Effector memory CD4-positive, alpha-beta T cell (primary cell): ENCODE measurements at places on chromosomes 7 and 10.

DNA sequence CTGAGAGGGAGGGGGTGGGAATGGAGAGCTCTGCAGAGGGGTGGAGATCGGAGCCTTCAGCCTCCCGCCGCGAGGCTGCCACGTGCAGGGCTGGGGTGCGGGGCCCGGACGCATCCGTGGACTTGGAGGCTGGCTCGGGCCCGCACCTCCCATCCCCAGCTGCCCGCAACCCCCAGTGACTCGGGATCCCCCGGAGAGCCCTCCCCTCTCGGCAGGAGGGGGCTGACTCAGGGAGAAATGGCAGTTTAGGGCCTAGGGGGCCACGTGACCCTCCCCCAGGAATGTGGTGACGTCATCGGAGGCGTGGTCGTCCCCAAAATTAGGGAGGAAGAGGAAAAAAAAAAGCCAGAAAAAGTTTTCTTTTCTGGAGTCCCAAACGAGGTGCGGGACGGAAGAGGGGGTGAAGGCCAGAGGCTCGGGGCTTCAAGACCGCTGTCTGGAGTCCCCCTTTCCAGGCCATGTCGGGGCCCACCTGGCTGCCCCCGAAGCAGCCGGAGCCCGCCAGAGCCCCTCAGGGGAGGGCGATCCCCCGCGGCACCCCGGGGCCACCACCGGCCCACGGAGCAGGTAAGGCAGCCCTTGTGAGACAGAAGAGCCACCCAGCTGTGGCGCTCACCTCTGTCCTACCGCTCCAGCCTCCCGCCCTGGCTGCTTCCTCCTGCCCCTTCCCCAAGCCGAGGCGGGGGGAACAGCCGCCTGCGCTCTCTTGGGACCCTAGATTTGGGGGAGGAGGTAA is at the start of gene TRIP6:
TSS of gene TRIP6 (plus strand) at position 348 of the 736 bp plus-strand sequence. CDS start at position 459, 111 bp downstream.
- peak; percentile 45 for DNase-seq

DNA sequence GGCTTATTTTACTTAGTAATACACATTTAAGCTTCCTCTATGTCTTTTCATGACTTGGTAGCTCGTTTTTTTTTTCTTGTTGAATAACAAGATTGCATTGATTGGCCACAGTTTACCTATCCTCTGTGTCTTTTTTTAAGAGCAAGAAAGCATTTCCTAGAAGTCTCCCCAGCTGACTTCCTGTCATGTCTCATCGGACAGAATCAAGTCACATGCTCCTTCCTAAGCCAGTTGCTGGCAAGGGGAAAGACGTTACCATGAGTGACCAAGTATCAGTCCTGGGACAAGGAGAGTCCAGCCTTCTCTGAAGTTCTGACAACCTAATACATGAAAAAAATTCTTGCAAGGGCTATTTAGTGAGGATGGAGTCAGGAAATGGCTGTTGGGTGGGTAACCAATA is 24.9 kb upstream of the SFRP5 start:
- DNase-seq: no peak

DNA sequence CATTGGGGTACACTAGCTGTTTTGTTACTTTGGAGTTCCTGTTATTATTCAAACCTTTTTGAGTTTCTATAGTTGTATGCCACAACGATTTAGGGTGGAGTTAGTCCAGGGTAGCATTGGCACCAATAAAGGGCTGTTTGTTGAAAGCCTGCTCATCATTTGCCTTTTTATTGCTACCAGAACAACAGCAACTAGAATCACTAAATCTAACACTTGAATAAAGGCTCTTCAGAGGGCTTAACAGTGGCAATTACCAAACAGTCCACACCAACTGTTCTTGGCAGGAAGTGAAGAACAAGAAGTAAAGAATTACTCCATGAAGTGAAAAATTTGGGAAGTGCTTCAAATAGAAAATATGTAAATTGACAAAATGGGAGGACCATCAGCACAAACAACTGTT is 621.4 kb downstream of the PHTF2 start:
- DNase-seq: no peak

GRCh38 chr7:85023066-85023712 is 163.7 kb downstream of the SEMA3D start:
- no peak for DNase-seq

DNA sequence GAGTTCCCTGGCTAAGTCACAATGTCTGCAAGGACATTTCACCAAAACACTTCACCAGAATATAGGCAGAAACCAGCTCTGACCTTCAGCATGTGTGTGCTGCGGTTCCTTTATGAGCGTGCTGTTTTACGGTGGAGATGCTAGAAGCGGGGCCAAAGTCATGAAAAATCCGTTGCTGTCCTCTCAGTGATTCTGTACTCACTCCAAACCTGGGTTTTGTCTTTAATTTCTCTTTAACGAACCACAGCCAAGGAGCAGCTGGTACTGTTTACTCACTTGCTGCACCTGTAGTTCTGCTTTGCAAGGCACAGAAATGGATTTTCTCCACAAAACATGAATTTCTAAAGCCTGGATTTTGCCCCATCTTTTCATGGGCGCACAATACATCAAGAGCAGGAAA is 639.9 kb downstream of the PHTF2 start:
- no peak for DNase-seq

- DNase-seq: no peak
Observed at GRCh38 chr7:12610899-12611298, 40.4 kb downstream of the SCIN start.

GRCh38 chr7:128029405-128029995 is 1.7 kb downstream of the LRRC4 start:
- DNase-seq: no peak

DNA sequence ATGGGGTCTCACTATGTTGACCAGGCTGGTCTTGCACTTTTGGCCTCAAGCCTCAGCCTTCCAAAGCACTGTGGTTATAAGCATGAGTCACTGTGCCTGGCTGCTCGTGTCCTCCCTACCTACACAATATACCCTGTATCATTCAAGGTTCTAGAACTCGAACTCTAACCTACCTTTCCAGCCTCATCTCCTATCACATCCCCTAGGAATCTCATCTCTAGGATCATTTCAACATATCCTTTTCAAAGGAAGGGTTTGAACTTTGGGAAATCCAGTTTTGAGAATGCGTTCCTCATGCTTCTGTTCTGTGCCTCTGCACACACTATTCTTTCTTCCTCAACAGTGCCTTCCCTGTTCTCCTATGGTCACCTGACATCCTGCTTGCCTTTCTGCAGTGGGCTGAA is 87.8 kb upstream of the RHEB start:
- DNase-seq: no peak

- no peak for DNase-seq
Observed at GRCh38 chr10:132644527-132645246, 107.1 kb downstream of the INPP5A start.

DNA sequence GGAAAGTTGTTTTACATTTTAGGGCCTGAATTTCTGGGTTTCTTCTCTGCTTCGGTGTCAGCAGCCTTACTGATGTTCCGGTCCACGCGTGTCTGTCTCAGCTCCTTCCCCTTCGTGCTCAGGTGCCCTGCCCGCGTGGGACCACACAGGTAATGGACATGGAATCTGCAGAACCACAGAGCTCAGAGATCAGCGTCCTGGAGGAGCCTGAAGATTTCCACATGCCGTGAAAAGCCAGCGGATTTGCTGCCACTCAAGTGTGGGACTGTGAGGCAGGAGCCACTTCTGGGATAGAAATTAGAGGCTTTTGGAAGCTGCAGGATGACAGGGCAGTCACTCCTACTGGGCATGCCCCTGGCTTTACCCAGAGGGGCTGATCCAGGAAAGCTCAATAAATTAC is 666.1 kb upstream of the FOXK1 start:
- DNase-seq: no peak

- no peak for DNase-seq
Observed at GRCh38 chr7:31126976-31127375, 74.9 kb downstream of the ADCYAP1R1 start.

DNA sequence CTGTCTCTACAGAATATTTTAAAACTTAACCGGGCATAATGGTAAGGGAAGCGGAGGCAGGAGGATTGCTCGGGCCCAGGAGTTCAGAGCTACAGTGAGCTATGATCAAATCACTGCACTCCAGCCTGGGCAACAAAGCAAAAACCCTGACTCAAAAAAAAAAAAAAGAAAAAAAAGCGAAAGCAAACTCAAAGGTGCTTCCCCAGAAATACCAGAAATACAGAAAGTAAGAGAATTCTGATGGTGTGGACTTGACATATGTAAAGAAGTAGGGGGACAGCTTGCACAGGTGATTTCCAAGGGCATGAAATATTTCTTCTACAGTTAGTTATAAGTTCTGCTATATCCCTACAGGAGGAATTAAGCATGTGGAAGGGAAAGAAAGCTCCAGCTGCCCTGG is 69.7 kb upstream of the APBB1IP start:
- DNase-seq: no peak

- DNase-seq: no peak
Observed at GRCh38 chr10:86353506-86354485, 12.8 kb downstream of the GRID1 start.

GRCh38 chr10:6609625-6610024 is 29.5 kb upstream of the PRKCQ start:
- no peak for DNase-seq

- DNase-seq: no peak
Observed at GRCh38 chr7:158161194-158161593, 426.4 kb downstream of the PTPRN2 start.

GRCh38 chr10:103692952-103693811 is 162.2 kb downstream of the SH3PXD2A start:
- peak; percentile 39 for DNase-seq

- peak; percentile 33 for DNase-seq
Observed at GRCh38 chr7:26667514-26668133, 196.8 kb downstream of the SKAP2 start.

GRCh38 chr7:96361116-96361857 is 39.4 kb upstream of the SLC25A13 start:
- no peak for DNase-seq

DNA sequence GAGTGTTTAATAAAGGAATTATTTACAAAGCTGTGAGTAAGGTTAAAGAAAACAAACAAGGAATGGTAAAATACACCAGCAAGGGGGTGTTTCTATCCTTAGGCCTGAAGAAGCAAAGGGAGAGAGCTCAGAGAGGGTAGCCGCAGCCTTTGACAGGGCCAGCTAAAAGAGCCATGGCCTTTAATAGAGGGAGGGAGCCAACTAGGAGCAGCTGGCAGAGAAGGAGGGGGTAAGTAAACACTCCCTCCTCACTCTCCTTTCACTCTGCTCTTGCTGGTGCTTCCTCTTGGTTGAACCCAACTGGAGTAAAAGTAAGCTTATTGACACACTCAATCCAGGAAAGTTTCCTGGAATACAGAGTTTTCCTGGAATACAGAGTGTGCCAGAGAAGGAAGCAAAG is 87.5 kb downstream of the CH25H start:
- no peak for DNase-seq
